ENCODE measurements at places on chromosomes 6 and 20. TPM values are rescaled to one million over a fixed set of nuclear protein-coding genes. Genes with fewer than 3 reads are reported as not detected.

DNA sequence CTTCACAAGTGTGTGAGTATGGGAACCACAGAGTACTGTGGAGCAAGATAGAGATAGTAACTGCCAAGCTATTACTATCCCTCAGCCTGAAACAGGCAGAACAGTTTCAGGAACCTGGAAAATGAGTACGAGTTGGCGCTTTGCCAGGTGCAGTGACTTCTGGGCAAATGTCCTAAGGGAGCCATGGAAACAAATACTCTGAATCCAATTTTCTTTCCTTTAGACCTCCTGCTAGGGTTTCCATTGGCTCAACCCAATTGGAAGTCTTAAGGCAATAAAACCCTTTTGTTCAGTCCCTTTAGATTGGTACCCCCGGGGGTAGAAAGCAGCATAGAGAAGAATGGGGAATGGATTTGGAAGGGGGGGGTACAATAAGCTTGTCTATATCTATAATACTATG is 205.0 kb upstream of the EPHA7 start:
- H3K4me1 ChIP-seq = no peaks in the 10 kb centered on the region
- H3K27me3 ChIP-seq = peaks cover 3% of the 10 kb centered on the region
- H3K4me3 ChIP-seq = no peak overlapping the region
- no peak overlapping the region for H3K27ac ChIP-seq
- H3K36me3 ChIP-seq = no peaks in the 10 kb centered on the region

GRCh38 chr20:58553841-58554240 is 38.6 kb upstream of the APCDD1L start:
- no peak overlapping the region for H3K4me3 ChIP-seq
- DNase-seq = no peak
- peak overlapping the region; percentile 39 for H3K27ac ChIP-seq
- peaks cover 45% of the 10 kb centered on the region for H3K4me1 ChIP-seq

DNA sequence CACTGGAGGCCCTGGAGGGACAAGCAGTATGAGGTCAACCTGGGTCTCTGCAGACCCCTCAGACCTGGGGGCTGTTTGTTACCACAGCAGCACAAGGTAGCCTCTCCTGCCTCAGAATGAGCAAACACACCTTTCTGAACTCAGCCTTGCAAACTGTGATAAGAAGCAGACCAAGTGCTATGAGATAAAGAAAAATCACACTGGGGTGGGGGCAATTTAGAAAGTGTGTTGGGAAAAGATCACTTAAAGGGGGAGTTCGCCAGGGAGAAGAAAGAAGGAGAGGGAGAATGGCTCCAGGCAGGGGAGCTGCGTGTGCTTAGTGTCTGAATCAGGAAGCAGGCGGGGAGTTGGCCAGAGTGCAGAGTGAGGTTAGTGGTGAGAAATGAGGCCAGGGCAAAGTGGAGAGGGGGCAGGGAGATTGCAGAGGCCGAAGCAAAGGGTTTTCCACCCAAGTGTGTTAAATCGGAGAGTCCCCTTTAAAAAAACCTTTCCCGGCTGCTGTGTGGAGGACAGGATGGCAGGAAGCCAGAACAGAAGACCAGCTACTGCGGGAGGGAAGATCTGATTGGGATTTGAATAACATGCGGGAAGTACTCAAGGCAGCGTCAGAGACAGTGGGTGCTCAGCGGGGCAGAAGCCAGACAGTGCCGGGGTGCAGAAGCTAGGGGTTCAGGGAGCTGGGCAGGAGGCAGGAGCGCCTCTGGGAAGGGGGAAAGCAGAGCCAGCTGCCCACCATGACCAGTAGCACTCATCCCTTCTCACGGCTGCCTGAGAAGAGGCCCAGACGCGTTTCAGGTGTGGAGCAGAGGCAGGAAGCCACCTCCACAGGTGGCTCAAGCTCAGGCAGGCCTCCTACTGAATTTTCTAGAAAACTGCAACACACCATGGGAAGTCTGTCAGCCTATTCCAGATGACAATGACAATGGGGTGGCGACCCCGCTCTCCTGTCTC is 9.0 kb downstream of the ADA start:
- H3K27ac ChIP-seq = peak overlapping the region; percentile 85
- H3K4me1 ChIP-seq = peaks cover 30% of the 10 kb centered on the region
- peak overlapping the region; percentile 22 for H3K4me3 ChIP-seq
- H3K36me3 ChIP-seq = peaks cover 10% of the 10 kb centered on the region
- H3K27me3 ChIP-seq = no peaks in the 10 kb centered on the region

GRCh38 chr20:45860560-45861220 is 3.3 kb downstream of the ZSWIM3 start:
- H3K36me3 ChIP-seq = no peaks in the 10 kb centered on the region

COL20A1 gene
- total RNA-seq = 0.16 TPM

DNA sequence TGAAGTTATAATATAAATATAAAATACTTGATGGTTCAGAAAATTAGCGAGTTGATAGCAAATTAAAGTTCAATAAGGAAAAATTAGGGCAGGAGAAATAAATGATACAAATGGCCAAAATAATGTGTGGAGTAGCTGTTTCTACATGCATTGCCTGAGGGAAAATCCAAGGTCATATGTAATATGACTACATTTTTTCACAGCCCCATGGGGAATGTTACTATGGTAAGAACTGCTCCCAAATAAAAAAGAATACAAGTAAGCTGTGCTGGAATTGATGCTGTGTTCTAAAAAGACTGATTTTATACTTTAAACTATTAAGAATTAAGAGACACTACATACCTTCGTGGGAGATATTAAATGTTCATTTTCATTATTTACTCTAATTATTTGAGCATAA is 34.1 kb downstream of the MEI4 start:
- no peak overlapping the region for H3K4me3 ChIP-seq
- peaks cover 9% of the 10 kb centered on the region for H3K4me1 ChIP-seq
- H3K27ac ChIP-seq = no peak overlapping the region
- H3K36me3 ChIP-seq = no peaks in the 10 kb centered on the region
- H3K27me3 ChIP-seq = peaks cover 2% of the 10 kb centered on the region

PLCB4 gene
- total RNA-seq = 14.0 TPM

DNA sequence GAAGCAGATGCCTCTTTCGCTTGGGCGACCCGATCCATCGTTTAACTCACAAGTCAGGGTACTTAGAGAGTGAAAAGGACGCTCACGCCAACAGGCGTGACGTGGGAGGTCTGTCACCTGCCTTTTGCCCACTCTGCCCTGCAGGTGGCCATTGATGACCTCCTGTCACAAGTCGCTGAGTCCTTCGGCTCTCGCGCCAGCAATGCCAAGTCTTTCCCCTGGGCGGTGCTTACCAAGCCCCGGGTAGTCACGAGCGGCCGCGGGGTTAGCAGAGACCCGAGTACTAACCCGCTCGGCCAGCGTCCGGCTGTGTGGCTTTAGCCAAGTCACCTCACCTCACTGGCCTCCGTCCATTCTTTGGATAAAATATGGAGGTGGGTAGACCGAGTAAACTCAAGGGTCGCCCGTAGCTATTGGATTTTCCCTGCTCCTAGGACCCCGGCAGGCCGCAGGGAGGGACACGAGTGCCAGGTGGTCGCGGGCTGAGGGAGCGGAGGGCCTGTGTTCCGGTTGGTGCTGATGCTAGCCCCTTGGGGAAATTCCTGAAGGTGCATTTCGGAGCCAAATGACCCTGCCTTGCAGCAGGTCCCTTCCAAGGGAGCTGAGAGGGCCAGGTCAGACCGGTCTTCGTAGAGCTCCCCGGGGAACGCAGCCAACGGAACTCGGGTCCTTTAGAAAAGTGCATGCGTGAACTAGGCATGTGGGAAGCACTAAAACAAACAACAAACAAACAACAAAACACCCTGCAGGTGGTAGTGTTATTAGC is 668 bp downstream of the PKIB start:
- peaks cover 14% of the 10 kb centered on the region for H3K36me3 ChIP-seq
- H3K27me3 ChIP-seq = peaks cover 21% of the 10 kb centered on the region
- peaks cover 12% of the 10 kb centered on the region for H3K4me1 ChIP-seq
- H3K4me3 ChIP-seq = peak overlapping the region; percentile 76
- DNase-seq = peak; percentile 49

GRCh38 chr6:34616227-34616585 is 60.1 kb upstream of the SPDEF start:
- DNase-seq = no peak
- H3K27ac ChIP-seq = no peak overlapping the region
- H3K36me3 ChIP-seq = peaks cover 5% of the 10 kb centered on the region
- H3K4me3 ChIP-seq = no peak overlapping the region
- H3K4me1 ChIP-seq = peaks cover 3% of the 10 kb centered on the region

HSP90AB1 gene
- 992 TPM for total RNA-seq
